ENCODE measurements at places on chromosomes 1 and 21.

DNA sequence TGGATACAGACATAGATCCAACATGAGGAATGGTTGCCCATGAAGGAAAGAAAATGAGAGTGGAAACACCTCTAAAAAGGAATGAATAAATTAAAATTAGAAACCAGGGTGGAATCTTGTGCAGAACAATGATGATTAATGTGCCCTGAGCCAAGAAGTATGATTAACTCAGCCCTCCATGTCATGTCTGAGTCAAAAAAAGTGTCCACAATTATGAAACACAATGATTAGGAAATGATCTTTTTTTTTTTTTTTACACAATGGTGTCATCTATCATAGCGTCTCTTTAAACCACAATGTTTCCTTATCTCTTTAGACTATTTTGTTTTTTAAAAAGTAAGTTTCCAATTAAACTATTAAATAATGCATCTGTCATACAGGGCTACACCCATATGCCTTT, 78.9 kb upstream of the RAB4A start:
- no peak for DNase-seq

- no peak for DNase-seq
Measured at GRCh38 chr1:220699044-220699443, 8.9 kb downstream of the C1orf115 start.

GRCh38 chr1:243294723-243295121, 38.9 kb downstream of the SDCCAG8 start:
- DNase-seq: no peak

GRCh38 chr21:19565587-19565986, 1162.0 kb upstream of the TMPRSS15 start:
- no peak for DNase-seq

- DNase-seq: no peak
Measured at GRCh38 chr1:21406659-21407058, 33.3 kb upstream of the NBPF3 start.

GRCh38 chr21:34367320-34367935, 3.6 kb downstream of the KCNE2 start:
- DNase-seq: peak; percentile 47

Measured in D341Med (cell line).